Stimulated activated CD4-positive, alpha-beta T cell treated with anti-CD3 and anti-CD28 coated beads, Interleukin-12 subunit alpha, Interleukin-12 subunit beta, amount 100 ng/mL, for 48 hours (primary cell): ENCODE measurements at places on chromosomes 6 and 20.

GRCh38 chr6:14518515-14519217, 401.1 kb downstream of the CD83 start:
- no peak for DNase-seq

DNA sequence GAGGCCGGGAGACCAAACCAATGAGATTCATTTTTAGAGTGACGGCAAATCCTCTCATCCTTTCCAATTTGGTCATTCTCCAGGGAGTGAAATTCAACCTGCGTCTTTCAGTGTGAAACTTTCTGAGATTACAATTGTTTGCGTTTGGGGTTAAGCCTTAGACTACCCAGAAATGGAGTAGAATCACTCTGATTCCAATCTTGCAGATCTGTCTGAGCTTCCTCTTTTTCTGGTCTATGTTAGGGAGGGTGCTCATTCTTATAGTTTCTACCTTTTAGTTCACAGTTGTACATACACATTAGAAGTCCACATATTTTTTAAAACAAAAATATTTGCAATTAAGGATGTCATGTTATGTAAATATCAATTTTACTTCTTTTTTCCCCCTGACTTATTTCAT, 183.0 kb upstream of the PHACTR1 start:
- DNase-seq = no peak

DNA sequence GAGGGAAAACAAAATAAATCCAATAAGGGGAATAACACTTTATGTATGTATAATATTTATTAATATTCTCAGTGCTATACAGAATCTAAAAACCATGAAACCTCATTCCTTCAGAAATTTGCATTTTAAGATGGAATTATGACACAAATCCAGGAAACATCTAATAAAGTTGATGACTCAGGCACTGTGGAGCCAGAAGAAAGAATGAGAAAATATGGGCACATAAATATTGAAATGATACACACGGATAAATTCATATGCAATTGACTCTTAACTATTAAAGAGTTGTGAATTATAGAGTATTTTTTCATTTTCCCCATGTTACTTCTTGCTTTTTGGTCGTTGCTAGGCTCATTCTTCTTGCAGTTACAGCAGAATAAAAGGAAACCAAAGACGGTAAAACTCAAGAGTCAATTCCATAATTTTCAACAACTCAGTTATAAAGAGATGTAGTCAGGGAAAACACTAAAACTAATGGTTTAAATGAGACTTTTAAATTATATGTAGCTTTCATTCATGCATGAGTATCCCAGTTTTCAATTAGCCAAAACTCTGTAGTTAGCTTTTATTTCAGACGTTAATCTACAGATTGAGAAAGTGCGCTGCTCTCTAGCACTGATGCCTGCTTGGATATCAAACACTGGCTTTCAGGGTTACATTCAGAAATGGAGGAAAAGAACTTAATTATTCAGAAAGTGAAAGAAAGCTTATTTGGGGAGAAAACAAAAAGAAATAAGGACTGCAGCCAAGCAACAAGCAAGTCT, 95.4 kb downstream of the ADGRB3 start:
- DNase-seq = no peak

- no peak for DNase-seq
These were observed 206.6 kb downstream of the TASP1 start for GRCh38 chr20:13432126-13432525.

DNA sequence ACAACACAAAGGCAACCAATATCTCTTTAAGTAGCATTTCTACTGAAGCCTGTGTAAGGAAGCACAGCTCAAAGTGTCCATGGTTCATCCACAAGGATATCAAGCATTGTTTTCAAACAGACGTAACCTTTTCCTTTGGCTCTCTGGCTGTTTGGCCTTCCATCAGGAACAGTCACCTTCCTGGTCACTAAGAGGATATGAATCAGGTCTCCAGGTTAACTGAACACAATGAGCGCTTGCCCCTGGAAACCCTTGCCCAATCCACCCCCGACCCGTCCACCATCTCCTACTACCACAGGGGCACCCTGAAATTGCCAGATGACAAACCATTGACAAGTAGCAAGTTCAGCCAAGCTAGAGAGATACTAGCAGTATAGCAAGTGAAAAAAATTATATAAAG, 114.4 kb upstream of the COL21A1 start:
- DNase-seq = no peak

DNA sequence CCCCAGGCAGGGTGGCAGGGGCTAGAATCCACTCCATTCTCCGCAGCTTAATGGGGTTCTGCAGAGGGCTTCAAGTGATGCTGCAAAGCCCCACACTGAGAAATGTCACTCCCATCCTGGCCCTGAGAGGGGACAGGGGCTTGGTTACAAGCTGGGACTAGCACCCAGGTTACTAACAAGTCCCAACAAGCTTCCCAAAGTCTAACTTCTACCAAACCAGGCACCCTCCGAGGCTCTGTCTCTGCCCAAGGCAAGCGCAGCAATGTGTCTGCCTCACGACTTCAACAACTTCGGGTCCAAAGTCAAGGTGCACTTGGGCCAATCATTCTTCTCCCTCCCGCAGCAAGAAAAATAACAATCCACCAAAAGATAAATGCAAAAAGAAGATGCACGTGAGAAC, 45.6 kb downstream of the NFATC2 start:
- no peak for DNase-seq

GRCh38 chr6:113829696-113830045, 27.5 kb upstream of the MARCKS start:
- DNase-seq = no peak

DNA sequence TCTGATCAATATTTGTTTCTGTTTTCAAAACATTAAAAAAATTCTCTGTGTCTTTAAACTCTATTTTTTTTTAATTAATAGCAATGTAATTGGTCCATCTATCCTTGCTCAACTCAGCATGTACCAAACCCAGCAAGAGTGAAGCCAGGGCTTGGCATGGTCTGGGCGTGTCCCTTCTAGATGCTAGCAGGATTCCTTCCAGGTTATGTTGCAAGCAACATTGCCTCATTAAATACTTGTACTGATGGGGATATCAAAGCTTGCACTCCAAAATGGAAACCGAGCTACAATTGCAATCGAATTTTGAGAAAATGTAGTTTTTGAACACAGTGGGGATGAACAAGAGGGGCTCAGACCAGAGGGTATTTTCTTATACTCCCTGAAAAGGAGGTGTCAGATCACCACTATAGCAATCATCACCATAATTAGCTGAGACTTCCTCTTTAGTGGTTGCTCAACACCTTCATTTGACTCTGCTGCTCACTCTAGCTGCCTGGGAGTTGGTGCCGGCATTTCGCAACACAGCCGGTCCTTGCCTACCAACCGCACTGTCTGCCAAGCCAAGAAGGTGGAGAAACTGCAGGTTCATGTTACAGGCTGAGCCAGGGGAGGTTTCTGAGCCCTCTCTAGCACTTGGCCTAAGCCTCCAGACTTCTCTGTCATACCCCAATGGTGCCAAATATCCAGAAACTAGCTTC, 67.8 kb upstream of the RALGAPA2 start:
- DNase-seq = no peak

DNA sequence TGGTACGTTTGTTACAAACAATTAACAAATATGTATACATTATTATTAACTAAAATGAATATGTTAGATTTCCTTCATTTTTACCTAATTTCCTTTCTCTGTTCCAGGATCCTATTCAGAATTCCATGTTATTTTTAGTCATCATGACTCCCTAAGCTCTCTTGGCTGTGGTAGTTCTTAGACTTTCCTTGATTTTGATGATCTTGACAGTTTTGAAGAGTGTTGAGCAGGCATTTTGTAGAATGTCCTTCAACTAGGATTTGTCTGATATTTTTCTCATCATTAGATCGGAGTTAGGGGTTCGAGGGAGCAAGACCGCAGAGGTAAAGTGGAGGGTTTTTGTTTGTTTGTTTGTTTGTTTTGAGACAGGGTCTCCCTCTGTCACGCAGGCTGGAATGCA, 44.3 kb upstream of the ZNF184 start:
- no peak for DNase-seq

DNA sequence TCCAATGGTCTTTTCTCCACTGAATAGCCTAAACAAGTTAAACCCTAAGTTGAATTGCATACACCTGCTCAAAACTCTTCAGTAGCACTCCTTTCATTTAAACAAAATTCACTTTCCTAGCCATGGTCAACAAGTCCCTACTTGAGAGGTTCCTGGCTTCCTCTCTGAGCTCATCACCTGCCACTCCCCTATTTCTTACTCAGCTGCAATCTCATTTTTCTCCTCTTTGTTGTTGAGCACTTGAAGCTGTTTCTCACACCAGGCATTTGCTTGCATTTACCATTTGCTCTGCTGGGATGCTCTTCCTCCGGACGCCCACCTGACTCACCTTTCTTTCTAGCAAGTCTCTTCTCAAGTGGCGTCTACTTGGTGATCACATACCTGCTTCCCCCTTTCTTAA, 38.5 kb downstream of the EDN1 start:
- no peak for DNase-seq

DNA sequence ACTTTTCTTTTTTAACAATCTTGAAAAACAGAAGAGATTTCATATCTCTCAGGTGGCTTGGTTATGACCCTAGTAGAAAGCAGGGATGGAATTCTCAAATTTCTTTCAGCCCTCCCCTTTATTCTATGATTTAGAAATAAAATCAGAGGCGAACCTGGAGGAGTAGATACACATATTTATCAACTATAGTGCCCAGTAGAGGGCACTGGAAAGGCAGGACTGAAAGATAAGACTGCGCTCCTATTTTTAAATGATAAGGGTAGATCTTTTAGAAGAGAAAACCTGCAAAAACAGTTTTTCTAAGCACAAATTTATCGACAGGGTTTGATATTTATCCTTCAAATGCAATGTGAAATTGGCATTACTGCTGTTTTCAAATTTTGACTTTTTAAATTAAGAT, 1296.6 kb downstream of the EPHA7 start:
- DNase-seq = no peak

GRCh38 chr6:127854009-127854408, 46.8 kb downstream of the THEMIS start:
- DNase-seq = no peak

DNA sequence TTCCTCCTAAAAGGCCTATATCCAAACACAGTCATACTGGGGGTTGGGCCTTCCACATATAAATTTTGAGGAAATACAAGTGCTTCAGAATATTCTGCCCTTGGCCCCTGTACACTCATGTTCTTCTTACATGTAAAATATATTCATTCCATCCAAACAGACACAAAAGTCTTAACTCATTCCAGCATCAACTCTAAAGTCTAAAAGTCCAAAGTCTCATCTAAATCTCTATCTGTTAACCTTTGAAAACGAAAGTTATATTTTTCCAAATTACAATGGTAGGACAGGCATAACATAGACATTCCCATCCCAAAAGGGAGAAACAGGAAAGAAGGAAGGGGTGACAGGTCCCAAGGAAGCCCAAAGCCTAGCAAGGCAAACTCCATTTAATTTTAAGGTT, 215.4 kb upstream of the THBS2 start:
- no peak for DNase-seq

DNA sequence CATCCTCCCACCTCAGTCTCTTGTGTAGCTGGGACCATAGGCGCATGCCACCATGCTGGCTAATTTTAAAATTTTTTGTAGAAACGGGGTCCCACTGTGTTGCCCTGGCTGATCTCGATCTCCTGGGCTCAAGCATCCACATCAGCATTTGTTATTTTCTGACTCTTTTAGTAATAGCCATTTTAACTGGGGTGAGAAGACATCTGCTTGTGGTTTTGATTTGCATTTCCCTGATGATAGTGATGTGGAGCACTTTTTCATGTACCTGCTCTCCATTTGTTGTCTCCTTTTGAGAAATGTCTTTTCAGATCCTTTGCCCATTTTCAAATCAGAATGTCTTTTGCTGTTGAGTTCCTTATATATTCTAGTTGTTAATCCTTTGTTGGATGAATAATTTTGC, 22.2 kb upstream of the TULP4 start:
- no peak for DNase-seq
